Activated CD4-positive, alpha-beta T cell treated with anti-CD3 and anti-CD28 coated beads, Interleukin-2, amount 10 ng/mL, durations not matched to agents 7 days and 5 days (primary cell): ENCODE measurements at places on chromosomes 6 and 20. TPM values are rescaled to one million over a fixed set of nuclear protein-coding genes. Genes with fewer than 3 reads are reported as not detected.

Gene GMEB2
- 20.0 TPM for total RNA-seq

Gene FHL5
- total RNA-seq = not detected

DNA sequence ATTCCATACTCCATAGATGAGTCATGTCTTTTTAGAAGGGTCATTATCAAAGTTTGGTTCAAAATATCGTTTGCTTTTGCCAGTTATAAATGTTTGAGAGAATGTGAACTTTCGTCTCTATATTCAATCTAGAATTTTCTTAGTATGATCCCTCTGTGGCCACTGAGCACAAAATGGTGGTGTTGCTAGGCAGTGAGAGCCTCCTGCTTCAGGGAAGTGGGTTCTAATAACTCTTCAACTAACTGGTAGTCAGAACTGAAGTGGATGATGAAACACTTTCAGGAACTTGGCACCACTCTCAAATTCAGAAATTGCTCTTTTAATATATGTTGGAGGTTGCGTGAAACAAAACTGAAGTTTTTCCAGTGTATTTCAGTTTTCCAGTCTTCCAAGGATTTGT lies 125.0 kb upstream of the DOK5 start:
- no peak for DNase-seq

- peak; percentile 33 for DNase-seq
Measured at GRCh38 chr6:13710552-13711323, 897 bp downstream of the RANBP9 start.

GRCh38 chr6:14591998-14592397 lies 474.4 kb downstream of the CD83 start:
- no peak for DNase-seq

GRCh38 chr6:1044040-1044836 lies 267.7 kb upstream of the FOXQ1 start:
- no peak for DNase-seq

DNA sequence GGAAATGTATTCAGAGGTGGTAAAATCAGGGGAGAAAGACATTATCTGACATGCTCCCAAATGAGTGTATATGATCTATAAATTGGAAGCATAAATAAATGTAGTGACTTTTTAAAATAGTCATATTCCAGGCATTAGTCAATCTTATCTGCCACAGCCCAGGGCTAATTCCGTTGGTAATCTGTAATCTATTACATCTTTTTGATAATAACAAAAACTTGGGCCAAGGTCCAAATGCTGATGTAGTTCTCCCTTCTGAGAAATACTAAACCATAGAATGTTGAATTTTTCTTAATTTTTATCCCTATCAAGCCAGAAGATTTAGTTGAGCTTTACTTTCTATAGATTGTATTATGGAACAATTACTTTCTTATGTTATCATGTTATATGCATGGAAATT lies 1279.8 kb downstream of the EPHA7 start:
- no peak for DNase-seq

GRCh38 chr6:26216886-26217713 lies 129.9 kb downstream of the HFE start:
- peak; percentile 86 for DNase-seq

Gene ADGRF1
- not detected for total RNA-seq

Gene CYP21A2
- total RNA-seq = 0.12 TPM

DNA sequence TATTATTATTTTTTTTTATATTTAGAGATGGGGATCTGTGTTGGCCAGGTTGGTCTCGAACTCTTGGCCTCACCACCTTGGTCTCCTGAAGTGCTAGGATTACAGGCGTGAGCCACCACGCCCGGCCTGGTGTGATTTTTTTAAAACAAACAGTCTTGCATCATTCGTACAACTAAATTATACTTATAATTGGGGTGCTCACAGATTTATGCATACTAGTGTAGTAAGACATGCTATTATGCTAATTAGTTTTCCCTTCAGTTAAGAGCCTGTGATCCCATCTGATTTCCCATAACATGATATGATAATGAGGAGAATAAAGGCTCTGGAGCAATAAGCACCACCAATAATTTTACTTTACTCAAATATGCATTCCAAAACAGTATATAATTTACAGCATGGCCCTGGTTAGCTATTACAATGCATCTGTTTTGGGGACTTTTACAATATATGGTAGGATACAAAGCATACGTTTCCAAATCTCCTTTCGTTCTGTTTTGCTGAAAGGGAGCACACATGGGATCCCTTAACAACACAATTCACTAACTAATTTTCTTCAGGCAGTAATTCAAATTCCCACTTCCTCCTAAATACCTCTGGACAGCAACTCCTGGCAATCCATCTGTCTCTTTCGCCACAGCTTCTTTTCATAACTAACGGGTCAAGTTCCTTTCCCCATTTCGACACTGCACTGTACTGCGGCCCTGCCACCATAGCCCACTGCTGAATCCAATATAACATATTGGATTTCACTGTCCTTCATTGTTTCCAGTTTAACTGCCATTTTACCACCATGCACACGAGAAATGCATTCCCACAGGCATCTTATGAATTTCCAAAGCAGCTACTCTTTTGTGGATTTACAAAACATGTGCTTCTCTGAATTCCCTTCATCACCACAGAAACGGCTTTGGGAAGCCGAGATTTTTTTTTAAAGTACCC lies 1.7 kb downstream of the NUDT3 start:
- no peak for DNase-seq

Gene ABCF1
- 72.2 TPM for total RNA-seq

GRCh38 chr20:24957326-24958016 lies 8.4 kb downstream of the CST7 start:
- DNase-seq = peak; percentile 3

GRCh38 chr6:138592749-138593123 lies 93.4 kb upstream of the NHSL1 start:
- no peak for DNase-seq

- no peak for DNase-seq
Measured at GRCh38 chr6:49978332-49979226, 9.2 kb upstream of the DEFB113 start.

GRCh38 chr6:88422831-88423230 lies 256.7 kb upstream of the CNR1 start:
- DNase-seq = no peak

Gene ZKSCAN4
- total RNA-seq = 7.5 TPM

GRCh38 chr20:37636977-37637376 lies 56.9 kb upstream of the CTNNBL1 start:
- no peak for DNase-seq

DNA sequence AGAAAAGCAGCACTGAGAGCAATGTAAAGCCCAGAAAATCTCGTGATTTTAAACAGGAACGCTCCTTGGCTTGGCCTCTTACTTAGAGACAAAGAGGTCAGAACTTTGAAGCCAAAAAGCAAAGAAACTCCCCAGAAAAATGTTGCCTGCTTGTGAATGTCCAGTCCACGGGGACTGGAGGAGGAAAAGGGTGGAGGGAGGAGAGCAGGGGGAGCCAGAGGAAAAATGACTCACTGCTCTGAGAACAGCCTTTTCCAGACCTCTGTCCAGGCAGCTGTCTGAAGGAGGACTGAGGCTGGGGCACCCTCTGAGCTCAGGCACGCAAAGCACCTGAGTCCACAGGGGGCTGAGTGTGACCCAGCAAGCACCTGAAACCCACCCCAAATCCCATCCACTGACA lies 64.7 kb downstream of the TRAM2 start:
- no peak for DNase-seq

- no peak for DNase-seq
Measured at GRCh38 chr6:115131709-115132490, 789.1 kb upstream of the HS3ST5 start.

Gene HTR1B
- total RNA-seq = not detected

DNA sequence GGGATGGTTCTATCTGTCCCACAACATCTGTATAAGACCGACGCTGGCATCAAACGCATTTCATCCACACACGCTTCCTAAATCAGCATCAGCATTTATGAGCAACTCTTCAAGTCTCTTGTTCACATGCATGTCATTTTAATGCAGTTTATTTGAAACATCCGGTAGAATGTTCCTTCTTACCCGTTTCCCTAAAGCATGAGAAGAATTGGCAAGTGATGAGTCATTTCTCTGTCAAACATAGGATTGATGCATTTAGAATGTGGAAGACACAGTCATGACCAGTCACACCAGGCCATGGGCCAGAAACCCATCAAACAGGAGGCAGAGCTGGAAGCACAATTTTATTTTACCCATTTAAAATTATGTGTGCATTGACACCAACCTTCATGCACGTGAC lies 122.8 kb downstream of the UST start:
- no peak for DNase-seq

Gene PSORS1C2
- not detected for total RNA-seq

DNA sequence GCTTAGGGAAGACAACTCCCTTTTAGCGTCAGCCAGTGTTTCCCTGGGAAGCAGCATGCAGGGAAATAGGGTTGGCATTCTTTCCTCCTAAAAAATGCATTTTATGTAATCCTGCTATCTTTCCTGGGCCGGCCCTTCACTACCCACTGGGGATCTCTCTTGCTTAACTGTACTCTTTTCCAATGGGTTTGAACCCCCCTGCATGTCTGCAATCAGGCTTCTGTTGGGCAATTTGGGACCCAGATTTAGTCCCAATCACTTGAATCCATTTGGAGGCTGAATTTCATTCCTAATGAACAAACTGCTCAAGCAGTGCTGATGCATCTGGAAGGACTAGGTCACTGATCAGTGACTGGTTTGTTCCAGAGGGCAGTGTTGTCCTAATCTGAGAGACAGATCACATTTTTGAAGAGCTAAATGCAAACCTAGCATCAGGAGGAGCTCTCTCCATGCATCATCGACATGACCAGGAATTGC lies 152.0 kb downstream of the TSHZ2 start:
- DNase-seq = no peak

GRCh38 chr6:21137700-21138335 lies 455.7 kb upstream of the SOX4 start:
- no peak for DNase-seq

DNA sequence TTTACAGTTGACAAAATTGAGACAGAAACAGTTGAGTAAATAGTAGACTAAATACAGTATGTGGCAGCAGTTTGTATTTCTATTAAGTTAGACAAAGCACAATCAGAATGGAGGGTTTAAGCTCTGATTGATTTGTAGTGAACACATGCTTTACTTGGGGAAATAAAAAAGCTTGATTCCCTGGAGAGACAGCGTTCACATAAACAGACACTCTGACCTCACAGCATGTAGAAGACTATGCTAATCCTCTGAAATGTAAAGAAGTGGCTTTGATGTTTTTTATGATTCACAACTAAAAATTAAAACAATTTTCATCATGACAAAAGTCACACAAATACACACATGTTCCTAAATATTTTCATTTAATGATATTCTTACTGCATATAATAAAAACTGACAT lies 126.9 kb upstream of the FAM83B start:
- no peak for DNase-seq

Gene KHDC3L
- total RNA-seq = not detected

Gene CLVS2
- total RNA-seq = not detected

DNA sequence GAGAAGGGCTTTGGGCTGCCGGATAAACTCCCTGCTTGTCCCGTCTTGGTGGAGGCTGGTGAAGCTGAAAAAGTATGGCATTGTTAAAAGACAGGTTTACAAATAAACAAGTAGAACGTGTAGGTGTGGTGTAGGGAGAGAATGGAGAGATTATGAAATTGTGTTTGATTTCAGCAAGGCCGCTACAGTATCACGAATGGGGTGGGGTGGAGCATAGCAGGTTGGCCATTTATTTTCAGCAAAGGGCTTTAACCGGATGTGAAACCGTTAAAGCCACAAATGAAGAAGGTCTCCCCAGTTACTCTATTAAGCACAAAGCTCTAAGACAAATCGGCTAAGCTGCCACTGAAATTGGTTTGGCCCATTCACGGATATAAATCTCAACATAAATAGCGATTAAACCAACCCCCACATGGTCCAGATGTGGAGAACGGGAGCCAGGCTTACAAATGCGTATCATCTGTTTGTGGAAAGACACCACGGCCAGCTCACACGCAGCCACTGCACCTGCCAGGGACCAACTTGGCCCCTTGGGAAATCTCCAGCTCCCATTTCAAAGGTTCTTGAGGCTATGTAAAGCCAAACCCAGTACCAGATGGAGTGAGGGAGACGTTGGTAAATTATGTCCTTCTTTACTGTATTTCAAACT lies 94.0 kb downstream of the ZMYND8 start:
- no peak for DNase-seq

Gene ZFAND3
- 34.7 TPM for total RNA-seq

DNA sequence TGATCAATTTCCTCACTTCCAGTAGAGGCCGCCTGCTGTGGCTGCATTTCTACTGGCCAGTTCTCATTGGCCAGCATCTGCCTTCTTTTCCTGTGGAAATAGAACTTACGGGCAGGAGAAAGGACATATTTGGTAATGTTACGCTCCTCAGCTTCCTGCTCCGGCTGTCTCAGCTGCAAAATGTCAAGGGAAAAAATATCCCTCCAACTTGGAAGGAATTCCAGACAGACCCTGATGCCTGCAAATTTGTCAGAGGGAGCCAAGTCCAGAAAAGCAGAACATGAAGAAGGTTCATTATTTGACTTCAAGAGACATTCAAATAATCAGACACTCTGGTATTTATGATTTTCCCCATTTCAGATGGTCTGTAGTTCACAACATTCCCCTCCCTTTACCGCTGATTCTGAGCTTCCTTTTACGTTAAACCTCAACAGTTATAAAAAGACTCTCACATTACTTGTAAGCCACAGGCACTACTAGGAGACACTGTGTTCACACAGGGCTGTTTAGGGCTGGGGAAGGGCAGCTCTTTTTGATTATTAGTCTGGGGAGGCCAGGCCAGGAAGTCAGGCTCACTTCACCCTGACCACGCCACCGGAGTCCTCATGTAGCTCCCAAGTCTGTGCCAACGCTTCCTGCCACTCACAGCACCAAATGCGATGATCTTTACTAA lies 179.6 kb upstream of the CCN2 start:
- no peak for DNase-seq

- no peak for DNase-seq
Measured at GRCh38 chr6:84791233-84791632, 26.8 kb upstream of the TBX18 start.

Gene FAM217B
- total RNA-seq = 33.7 TPM

DNA sequence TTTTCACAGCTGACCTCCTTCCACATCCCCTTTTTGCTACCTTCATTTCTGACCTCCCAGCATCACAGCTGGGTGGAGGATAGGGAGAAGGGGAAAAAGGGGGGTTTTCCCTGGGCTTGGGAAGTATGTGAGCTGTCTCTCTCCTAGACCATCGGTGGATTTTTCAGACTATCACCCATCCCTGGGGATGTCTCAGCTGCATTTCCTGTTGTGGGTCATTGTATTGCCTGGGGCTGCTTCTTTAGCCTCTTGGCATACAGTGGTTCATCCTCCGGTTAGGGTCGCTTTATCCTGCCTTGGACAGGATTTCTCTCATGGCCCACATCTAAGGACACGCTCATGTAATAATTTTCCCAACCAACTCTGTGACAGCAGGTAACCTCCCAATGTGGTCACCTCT lies 142.5 kb upstream of the ARG1 start:
- DNase-seq = no peak

GRCh38 chr6:129390900-129391299 lies 319.1 kb downstream of the ARHGAP18 start:
- DNase-seq = no peak

DNA sequence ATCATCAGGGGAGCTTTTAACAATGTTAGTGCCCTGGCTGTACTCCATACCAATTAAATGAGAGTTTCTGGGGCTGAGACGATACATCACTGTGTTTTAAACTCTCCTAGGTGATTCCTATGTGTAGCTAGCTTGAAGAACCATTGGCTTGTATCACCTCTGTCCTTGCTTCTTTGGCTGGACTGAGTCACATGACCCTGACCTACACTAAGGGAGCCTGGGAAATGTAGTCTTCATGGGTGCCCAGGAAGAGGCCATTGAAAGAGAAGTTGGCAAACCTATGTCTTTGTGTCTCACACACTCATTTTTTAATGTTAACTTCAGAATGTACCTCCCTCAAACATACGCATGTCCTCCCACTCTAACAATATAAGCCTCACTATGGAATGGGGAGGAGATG lies 506.6 kb downstream of the DHX35 start:
- no peak for DNase-seq

Gene KCNK16
- total RNA-seq = not detected
